KG1 (cell line): ENCODE measurements at places on chromosomes 2 and 18.

DNA sequence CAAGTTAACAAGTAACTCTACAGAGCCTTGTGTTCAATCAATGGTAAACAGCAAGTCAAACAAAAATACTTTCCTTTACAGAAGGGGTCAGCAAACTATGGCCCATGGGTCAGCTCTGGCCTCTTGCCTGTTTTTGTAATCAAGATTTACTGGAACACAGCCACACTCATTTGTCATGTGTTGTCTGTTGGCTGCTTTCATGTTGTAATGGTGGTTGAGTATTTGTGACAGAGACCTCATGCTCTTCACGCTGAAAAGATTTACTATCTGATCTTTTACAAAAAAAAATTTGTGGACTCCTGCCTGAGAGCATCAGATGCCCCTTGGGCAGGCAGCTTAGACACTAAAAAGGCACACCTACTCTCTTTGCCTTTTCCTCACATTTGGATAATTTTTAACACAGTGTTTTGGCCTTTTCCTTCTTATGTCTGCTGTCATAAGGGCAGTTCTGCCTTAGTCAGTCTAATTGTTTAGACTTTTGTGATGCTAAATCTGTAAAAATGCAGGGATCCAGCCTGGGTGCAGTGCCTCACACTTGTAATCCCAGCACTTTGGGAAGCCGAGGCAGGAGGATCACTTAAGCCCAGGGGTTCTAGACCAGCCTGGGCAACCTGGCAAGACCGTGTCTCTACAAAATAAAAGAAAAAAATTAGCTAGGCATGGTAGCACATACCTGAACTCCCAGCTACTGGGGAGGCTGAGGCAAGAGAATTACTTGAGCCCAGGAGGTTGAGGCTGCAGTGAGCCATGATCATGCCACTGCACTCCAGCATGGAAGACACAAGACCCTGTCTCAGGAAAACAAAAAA, 18.3 kb downstream of the IL1B start:
- DNase-seq, result no peak

GRCh38 chr2:240435948-240436682, 652 bp downstream of the GPC1 start:
- DNase-seq, result no peak

- no peak for DNase-seq
Observed at GRCh38 chr2:205053827-205054410, 508.6 kb downstream of the PARD3B start.

- no peak for DNase-seq
Observed at GRCh38 chr2:3911882-3912455, 208.6 kb downstream of the DCDC2C start.

DNA sequence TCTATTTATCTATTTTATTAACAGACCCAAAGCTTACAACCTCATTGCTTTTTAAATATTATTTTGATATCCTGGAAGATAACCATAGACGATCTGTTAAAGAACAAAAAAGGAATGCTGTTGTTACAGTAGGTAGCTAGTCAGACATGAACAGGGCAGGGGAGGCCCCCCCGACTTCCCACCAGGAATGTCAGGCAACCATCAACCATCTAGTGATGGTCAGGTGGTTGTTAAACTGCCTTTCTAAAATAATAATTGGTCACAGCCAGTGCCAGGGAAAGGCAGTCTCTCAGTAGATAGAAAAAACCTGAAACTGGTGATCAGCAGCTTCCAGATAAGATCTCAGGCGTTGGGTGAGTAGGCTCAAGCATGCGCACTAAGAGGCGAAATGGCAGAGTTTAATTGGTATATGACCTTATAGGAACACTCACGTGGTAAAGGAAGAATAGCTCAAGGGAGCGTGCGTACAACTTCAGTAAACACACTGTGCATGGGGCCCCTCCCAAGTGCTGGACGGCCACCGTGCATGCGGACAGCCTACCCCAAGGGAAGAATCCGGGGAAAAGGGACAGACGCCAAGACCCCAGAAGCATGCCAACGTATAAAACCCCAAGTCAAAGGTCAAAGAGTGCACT, 32.5 kb upstream of the CCL20 start:
- DNase-seq, result no peak

DNA sequence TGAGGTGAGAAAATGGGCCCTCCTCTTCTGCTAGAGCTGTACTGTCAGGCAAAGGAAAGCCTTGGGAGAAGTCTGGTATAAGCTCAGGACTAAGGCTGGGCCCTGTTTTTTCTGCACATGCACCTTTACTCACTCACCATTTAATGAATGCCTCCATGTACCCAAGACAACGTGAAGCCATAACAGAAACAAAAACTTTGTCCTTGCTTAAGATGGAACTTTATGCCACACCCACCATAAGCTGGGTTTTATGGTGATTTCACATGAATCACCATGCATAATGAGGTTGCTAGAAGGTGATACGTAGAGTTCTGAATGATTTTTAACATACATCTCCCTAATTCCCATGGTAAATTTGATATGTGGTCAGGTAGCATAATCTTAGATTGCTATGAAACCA, 63.7 kb upstream of the CYP26B1 start:
- no peak for DNase-seq

DNA sequence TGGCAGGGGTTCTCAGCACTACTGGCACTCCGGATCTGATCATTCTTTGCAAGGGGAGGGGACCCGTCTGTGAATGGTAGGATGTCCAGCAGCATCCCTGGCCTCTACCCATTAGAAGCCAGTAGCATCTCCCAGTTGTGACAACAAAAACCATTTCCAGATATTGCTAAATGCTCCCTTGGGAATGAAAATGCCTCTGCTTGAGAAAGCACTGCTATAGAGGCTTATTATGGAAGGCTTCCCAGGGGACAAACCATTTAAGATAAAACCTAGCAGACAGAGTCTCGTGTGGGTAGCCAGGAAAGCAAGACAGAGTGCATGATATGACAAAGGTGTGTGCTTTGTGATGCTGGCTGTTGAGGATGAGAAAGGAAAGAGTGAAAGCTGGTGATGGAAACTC, 273.7 kb downstream of the TMX3 start:
- no peak for DNase-seq

DNA sequence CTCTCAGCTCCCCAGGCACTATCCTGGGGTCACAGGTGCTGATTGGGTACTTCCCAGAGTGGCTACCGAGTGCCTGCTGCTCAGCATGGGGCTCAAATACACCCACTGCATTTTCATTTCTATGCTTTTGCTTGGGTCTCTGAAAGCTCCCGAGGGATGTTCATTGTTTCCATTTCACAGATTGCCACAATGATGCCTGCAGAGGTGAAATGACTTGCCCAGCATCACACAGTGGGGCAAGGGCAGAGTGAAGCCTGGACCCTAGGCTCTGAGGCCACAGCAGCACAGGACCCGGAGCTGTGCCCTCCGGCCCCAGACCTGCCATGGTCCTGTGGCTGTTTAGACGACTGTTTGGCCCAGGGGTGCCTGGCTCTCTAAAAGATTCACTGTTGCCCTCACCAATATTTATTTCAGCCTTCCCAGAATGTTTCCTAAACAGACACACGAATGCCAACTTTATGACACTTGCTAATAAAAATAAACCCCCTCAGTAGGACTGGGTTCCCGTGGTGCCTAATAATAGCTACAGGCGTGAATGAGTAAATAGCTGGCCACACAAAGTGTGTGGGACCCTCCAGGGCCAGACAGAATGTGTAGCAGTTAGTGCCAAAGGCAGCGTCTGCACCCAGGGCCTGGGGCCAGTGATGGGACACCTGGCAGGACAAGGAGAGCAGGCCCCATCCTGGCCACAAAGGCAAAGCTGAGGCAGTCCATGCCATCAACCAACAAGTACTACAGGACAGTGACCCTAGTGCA, 11.5 kb upstream of the ST8SIA5 start:
- DNase-seq, result no peak

DNA sequence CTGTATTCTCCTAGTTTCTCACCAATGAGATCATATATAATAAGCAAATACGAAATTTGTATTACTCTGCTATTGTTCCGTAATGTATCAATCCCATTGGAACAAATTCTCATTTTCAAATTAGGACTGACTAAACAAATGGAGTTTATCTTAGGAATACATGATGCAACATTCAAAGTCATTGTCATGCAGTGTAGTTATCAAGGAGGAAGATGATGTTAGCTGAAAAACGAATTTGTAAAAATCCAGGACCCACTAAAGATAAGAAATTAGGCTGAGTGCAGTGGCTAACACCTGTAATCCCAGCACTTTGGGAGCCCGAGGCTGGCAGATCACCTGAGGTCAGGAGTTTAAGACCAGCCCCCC, 14.9 kb downstream of the SEPTIN2 start:
- DNase-seq, result no peak

DNA sequence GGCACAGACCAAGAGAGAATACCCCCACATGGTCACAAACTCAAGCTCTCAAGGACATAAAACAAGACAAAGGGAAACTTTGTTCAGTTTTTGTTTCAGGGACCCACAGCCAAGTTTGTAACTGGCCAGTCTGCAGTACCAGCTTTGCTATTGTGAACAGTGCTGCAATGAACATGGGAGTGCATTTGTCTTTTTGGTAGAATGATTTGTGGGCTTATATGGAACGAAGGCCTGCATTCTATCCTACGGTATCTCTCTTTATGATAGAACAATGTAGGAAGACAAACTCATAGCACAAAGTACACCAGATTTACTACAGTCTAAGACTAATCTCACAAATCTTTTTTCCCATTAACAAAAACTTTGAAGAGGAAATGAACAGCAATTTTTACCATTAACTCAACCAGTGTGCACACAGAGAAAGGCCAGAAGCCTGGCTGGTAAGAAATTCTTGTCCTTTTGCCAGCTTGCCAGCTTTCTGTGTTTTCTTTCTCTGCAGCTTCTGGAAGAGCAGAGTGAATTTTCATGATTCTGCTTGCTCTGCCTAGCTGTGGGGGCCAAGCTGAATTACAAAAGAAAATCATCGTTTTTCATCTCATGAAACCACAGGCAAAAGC, 37.1 kb upstream of the FEZ2 start:
- DNase-seq, result no peak

DNA sequence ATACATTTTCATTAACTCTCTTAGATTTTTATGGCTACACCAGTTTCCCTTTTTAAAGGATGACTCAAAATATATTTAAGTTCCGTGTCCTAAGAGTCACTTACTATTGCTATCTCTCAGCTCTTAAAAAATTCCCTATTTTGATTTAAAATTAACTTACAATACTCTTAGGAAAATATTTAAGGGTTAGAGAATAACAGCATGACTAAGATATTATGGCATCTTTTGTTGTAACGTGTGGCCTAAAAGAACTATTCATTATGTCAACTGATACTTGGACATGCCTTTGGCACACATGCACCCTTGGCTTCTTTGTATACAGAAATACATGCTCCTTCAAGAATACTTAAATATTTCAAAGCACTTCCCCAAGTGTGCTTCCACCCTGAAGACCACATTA, 42.3 kb downstream of the SCN3A start:
- DNase-seq, result no peak

DNA sequence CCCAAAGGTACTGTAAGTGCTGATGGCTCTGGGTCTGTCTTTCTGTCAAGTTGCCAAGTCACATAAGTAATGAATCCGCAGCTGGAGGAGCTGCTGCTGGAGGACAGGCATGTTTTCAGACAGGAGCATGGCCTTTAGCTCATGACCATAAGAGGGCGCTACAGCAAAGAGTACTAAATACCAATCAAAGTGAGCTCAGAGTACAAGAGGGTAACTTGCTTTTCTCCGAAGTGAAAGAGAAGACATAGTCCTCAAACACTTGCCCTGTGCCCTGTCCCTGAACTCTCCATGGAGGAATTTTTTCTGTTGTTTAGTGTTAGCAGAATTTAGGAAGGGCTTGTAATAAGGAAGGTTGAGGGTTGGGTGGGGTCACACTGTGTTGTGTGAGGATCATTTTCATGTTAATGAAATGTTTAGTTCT, 58.0 kb upstream of the EML6 start:
- DNase-seq, result peak; percentile 12

GRCh38 chr2:190722061-190722759, 73.3 kb downstream of the NAB1 start:
- DNase-seq, result no peak

DNA sequence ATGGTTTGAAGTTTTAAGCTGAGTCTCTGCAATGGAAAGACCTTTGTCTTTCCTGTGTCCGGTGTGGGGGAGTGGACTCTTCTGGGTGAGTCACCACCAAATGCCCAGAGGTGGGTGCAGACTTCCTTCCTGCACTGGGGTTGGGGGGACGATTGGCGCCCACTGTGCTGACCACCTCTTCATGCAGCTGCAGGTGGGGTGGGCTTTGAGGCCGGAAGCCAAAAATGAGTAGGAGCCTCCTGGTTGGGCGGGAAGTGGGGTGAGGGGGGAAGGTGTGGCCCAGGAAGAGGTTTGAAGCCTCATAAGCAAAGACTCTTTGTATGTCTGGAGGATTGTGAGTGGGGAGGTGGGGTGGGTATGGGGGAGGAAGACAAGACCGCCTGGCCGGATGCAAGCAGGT, 27.6 kb downstream of the PAX8 start:
- peak; percentile 70 for DNase-seq

GRCh38 chr2:238096311-238097011, 3.7 kb upstream of the ESPNL start:
- DNase-seq, result no peak

GRCh38 chr18:56727399-56727798, 76.2 kb downstream of the WDR7 start:
- DNase-seq, result no peak

GRCh38 chr2:239586651-239587310, 186.0 kb upstream of the HDAC4 start:
- DNase-seq, result no peak

- no peak for DNase-seq
Observed at GRCh38 chr2:109258905-109259540, 130.0 kb downstream of the SH3RF3 start.

DNA sequence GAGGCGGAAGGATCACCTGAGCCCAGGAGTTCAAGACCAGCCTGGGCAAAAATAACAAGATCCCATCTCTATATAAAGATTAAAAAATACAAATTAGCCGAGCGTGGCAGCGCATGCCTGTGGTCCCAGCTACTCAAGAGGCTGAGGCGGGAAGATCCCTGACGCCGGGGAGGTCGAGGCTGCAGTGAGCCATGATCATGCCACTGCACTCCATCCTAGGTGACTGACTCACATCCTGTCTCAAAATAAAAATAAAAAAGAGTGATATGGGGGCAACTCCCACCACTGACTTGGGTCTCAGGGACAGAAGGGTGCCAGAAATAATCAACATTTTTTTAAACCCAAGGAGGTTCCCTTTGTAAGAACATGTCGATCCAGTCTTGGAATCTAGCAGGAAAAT, 37.6 kb downstream of the ZNF516 start:
- no peak for DNase-seq

- DNase-seq, result no peak
Observed at GRCh38 chr2:204023088-204023487, 86.5 kb downstream of the ICOS start.

- no peak for DNase-seq
Observed at GRCh38 chr2:177272765-177273164, 8.2 kb upstream of the NFE2L2 start.

- DNase-seq, result no peak
Observed at GRCh38 chr2:41040782-41041520, 589.1 kb upstream of the SLC8A1 start.

GRCh38 chr2:125272651-125273050, 1247.6 kb downstream of the CNTNAP5 start:
- DNase-seq, result no peak

GRCh38 chr2:72394541-72395070, 246.9 kb upstream of the CYP26B1 start:
- no peak for DNase-seq

- DNase-seq, result no peak
Observed at GRCh38 chr2:27705851-27706622, 42.3 kb downstream of the SLC4A1AP start.
